ENCODE measurements at places on chromosomes 1 and 21.

GRCh38 chr1:56550138-56550858 lies 29.1 kb downstream of the PLPP3 start:
- DNase-seq, result no peak

DNA sequence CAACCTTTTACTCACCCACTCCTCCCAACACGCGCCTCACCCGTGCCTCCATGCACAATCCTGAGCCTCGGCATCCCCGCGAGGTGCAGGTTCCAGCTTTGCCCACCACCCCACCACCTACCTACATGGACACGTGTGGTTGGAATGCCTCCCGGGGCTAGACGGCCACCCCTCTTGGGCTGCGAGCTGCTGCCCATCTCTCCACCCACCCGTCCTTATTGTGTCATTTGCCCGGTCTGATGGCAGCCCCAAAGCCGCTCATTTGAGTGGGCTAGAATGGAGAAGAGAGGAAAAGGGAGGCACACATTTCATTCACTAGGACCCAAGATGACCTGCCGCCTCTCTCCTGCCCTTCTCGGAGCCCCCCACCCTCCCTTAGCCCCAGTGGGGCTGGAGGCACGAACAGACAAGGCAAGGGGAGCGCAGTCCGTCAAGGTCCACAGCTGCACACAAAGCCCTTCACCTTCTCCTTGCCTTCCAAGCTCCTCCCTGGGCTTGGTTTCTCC lies 785 bp downstream of the ZNF697 start:
- DNase-seq, result no peak

DNA sequence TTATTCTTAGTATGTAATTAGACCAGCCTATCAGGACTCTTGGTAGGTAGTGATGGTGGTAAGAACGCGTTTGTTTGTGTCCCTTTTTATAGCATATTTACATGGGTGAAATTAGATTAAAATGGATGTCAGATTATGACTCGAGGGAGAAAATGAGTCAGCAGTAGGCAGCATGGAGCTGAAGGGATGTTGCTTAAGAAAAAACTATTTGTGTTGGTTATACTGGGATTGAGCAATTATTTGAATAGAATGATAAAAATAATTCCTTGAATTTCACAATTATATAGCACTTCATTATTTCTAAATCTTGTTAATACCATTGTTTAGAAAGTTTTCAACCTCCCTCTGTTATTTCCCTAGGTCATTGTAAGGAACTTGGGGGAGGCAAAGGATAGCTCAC lies 348.8 kb downstream of the RYR2 start:
- DNase-seq, result peak; percentile 6

GRCh38 chr1:46603481-46603857 lies 599 bp downstream of the MKNK1 start:
- DNase-seq, result no peak

DNA sequence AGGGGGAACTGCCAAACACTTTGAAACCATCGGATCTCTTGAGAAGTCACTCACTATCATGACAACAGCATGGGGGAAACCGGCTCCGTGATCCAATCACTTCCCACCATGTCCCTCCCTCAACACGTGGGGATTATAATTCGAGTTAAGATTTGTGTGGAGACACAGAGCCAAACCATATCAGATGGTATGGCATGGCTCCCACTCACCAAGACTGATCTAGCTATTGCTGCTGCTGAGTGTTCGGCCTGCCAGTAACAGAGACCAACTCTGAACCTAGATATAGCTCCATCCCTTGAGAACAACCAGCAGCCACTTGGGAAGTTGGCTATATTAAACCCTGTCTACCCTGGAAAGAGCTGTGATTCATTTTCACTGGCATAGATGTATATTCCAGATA lies 49.4 kb downstream of the CDCP2 start:
- no peak for DNase-seq

DNA sequence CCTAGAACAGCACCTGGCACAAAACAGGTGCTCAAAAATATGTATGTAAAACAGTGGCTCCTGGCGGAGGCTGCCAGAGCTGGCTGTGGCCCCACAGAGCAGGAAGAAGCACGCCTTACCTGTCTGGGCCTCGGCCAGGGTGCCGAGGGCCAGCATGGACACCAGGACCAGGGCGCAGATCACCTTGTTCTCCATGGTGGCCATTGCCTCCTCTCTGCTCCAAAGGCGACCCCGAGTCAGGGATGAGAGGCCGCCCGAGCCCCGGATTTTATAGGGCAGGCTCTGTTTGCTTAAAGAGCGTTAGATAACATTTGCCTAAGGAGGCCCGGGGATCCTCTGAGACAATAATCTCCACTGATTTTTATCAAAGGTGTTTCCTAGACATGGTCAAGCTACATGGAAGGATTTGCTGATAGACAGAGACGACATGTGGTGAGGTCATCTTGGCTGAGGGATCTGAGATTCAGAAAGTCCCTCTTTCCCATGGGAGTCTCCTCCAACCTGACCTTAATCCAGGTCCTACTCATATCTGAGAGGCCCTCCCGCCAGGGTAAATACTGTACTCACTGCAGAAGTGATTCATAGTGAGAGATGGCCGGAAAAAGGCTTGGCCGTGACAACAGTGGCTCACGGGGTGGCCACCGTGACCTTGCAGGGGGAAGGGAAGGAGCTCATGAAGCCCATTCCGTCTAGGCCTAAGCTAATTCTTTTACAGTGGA lies at the start of gene TFF1:
TFF1 (minus strand) TSS at position 244 of the 719 bp plus-strand sequence; CDS start at position 204, 40 bp downstream.
- no peak for DNase-seq

DNA sequence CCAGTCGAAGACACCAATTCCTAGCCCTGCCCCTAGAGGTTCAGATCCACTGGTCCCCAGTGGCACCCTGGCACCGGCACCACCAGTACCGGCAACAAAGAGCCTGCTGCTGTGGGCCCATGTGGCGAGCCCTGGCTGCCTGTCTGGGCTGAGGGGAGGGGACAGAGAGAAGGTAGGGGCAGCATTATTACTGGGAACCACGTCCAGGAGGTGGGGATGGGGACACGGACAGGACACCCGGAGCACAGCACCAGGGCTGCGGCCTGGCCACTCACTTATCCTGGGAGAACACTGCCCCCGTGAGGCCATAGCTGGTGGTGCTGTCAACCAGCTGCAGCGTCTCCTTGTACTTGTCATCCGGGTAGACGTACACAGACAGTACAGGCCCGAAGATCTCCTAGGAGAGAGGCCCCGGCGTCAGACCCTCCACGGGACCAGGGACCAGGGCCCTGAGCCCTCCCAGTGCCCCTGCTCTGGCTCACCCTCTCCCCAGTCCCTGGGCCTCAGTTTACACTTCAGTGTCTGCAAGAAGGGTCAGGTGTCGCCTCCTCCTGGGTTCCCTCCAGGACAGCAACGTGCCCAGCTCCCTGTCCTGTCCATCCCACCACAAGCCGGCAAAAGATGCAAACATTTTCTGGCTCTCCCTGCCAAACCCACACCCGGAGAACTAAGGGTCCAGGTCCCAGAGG lies 15.8 kb upstream of the TAS1R2 start:
- DNase-seq, result peak; percentile 85

DNA sequence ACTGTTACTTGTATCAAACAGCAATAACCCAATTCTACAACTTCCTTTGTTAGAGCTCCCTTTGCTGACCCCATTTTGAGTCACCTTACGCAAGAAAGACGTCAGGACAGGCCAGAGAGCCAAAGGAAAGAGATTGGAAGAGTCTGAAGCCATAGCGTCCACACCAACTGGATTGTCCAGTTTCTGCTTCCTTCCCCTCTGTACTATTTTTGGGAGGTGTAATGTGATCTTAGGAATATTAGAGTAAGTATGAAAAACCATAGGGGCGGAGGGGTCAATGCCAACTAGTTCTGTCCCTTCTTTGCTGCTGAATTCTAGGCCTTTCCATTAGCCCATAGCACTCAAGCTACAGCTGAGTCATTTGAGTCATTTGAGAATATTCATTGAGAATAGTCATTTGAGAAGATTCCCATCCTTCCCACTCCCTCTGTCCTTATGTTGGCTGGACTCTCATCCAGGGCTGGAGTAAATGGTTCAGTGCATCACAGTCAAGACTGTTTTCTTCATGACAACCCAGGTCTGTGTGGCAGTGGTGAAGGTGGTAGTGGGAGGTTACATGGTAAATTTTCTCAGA lies 14.8 kb upstream of the NFIA start:
- DNase-seq, result no peak

DNA sequence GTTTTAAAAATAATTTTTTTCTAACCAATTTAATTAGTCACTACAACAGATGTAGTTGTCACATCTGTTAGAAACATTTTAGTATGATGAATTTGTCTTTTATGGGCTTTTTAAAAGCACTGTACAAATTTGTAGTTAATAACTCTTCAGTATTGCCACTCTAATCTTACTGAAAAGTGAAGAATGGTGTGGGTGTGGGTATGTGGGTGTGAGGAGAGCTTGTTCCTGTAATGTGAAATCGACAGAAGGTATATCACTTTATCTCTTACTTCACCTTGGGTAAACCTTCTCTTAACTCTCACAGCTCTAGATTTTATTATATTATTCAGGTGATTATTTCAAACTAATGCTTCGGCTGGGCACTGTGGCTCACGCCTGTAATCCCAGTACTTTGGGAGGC lies 42.5 kb downstream of the TMEM200B start:
- DNase-seq, result no peak

DNA sequence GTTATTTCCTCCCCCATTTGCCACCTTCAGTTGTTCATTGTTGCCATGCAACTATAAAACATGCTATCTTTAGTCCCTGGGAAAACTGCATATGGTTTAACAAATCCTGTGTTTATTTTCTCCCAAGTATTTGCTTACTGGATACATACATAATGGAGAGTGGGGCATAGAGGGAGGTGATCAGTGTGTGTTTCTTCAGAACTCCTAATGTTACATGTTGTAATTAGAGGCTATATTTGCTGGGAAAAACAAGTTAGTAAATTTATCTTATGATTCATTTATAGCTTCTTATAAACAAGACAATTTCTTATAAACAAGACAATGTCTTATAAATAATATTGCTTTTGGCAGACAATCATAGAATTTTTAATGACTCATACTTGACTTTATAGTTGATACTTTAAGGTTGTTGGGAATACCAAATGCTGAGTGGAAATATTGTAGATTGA lies 7.3 kb upstream of the GIPC2 start:
- DNase-seq, result peak; percentile 76

GRCh38 chr21:40254540-40255465 lies 387.6 kb downstream of the PCP4 start:
- no peak for DNase-seq

DNA sequence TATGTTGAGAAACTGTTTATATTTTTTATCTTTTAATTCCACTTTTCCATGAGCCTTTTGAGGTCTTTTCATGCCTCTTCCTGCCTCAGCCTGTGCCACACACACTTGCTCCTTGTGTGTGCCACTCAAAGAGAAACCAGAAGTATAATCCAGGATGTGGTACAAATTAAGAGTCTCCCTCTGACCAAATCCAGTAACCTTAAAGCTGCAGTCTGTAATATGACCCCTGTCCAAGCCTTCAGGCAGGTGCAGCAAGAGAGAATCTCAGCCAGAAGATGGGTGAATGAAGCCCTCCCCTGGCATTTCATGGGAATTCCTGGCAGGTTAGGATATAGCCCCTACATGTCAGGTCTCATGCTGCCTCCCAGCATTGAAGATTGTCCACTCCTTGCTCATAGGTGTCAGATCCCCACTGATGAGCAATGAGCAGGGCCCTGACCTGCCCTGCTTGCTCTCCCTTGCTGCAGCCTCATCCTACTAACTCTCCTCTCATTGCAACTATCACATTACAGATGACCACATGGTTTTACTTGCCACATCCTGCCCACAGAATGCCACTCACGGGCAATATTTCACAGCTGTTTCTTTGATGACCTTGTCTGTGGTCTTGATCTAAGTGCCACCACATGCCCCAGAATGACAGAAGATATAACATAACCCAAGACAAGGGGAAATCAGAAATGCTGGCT lies 169.3 kb downstream of the SEC16B start:
- DNase-seq, result no peak

DNA sequence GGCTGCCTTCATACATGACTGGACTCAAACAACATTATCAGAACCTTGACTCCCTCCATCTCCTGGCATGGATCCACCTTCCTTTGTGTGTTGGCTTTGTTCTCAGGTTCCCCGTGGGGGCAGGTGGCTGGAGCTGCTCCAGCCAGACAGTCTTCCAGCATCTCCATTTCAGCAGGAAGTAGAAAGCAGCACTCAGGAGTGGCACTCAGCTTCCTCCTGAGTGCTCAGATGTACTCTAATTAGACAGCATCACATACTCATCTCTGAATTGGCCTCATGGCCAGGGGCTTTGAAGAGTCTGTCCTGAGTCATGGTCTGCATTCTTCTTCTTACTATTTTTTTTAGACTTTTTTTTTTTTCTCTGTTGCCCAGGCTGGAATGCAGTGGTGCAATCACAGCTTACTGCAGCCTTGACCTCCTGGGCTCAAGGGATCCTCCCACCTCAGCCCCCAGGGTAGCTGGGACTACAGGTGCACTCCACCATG lies 27.9 kb downstream of the OVAAL start:
- no peak for DNase-seq

GRCh38 chr1:69700770-69701169 lies 133.0 kb downstream of the LRRC7 start:
- peak; percentile 22 for DNase-seq

- DNase-seq, result no peak
These were observed at the start of gene DRAXIN for GRCh38 chr1:11691302-11691914. Gene DRAXIN (plus strand): TSS chr1:11691710. CDS start chr1:11706259, 14,549 bp downstream.

DNA sequence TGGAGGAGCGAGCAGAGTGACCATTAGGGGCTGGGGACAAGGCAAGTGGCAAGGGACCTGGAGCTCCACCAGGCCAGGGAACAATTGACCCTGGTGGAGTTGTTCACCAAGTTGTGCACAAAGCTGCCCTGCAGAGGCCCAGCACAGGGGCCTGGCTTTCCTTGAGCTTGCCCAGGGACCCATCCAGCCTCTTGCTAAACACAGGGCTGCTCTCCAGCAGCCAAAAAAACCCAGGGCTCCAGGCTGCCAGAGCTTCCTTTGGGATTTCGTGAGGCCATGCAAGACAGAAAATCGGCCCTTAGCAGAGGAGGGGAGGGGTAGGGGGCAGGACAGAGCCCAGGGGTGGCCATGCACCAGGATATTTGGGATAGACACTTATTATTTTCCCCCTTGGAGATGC lies 32.6 kb downstream of the LRP8 start:
- DNase-seq, result no peak

GRCh38 chr1:35001743-35002142 lies 16.6 kb upstream of the TMEM35B start:
- no peak for DNase-seq

DNA sequence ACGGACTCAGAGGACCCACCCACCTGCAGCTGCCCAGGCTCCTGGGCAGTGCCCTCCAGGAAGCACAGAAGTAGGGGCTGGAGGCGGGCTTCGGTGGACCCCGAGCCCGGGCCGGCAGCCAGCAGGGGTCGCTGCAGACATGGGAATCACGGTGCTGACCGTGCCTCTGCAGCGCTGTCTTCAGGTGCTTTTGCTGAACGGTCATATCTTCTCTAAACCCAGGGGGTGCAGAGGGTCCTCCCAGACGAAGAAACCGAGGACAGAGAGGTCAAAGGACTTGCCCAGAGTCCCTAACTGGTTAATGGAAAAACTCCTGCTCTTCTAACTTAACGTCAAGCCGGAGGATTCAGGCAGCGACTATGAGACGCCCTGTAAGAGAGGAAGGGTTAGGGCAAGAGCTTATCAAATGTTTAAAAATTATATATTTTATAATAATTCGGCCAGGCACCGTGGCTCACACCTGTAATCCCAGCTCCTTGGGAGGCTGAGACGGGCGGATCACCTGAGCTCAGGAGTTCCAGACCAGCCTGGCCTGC lies 21.5 kb upstream of the LEFTY2 start:
- DNase-seq, result peak; percentile 25
